ENCODE measurements at places on chromosomes 16 and 17.

GRCh38 chr17:36107660-36108059, 4.0 kb downstream of the CCL4 start:
- DNase-seq = no peak

GRCh38 chr17:65137021-65137939, at the start of gene RGS9:
Gene RGS9, plus strand, starts transcription at chr17:65137370. Its CDS starts 171 bp downstream, at chr17:65137541.
- no peak for DNase-seq

GRCh38 chr16:78307824-78308528, 208.5 kb downstream of the WWOX start:
- no peak for DNase-seq

DNA sequence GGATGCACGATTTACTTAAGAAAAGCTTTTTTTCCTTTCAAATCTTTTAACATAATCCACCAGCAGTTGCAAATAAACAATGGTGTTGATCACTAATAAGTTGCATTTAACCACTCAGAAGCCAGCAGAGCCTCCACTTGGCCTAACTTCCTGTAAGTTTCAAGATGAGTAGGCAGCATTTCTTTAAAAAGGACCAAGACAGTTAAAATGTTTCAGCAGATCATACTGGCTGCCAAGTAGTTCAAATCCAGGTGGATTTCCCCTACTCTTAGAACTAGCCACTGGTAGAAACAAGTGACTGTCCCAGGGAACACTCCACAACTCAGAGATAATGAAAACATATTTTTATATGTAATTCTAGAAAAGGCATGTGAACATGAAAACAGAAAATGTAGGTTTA, 17.0 kb upstream of the RFFL start:
- no peak for DNase-seq

- no peak for DNase-seq
Measured at GRCh38 chr17:14310101-14310500, 9.2 kb downstream of the HS3ST3B1 start.

GRCh38 chr17:35188111-35188510, 6.1 kb downstream of the SLC35G3 start:
- no peak for DNase-seq

GRCh38 chr17:39628655-39629493, 2.1 kb downstream of the PPP1R1B start:
- DNase-seq = no peak

- no peak for DNase-seq
Measured at GRCh38 chr16:26668026-26668425, 398.7 kb upstream of the C16orf82 start.

DNA sequence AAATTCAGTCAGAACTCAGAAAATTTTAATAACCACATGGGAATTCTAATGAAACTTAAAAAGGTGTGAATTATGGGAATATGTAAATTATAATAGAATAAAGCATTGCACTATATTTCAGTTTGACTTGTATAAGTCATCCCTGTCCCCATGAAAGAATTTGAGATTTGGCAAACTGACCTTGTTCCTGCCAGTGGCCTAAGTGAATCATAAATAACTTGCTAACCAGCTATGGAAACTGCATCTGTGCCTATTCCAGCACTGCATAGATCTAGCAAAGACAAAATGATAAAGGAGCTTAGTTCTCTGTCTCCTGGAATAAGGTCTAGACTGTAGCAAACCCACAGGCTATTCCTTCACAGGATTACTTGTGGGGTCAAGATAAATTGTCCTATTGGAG, 106.8 kb upstream of the NOG start:
- no peak for DNase-seq

- no peak for DNase-seq
Measured at GRCh38 chr17:72457712-72458111, 336.9 kb downstream of the SOX9 start.

DNA sequence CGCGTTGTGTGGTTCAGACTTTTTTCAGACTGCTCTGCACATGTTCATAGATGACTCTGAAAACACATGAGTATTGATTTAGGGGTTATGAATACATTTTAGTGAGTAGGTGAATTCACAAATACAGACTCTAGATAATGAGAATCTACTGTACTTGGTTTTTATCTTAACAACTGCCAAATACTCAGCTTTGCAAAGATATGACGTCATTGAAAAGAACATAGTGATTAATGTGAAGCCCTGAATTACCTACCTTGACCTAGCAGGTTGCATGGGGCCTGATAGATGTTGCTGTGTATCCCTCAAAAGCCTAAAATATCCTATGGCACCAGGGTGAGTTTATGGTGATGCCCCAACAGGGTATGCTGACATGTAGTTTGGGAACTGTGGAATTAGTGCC, 98.0 kb downstream of the SHISA9 start:
- DNase-seq = no peak

DNA sequence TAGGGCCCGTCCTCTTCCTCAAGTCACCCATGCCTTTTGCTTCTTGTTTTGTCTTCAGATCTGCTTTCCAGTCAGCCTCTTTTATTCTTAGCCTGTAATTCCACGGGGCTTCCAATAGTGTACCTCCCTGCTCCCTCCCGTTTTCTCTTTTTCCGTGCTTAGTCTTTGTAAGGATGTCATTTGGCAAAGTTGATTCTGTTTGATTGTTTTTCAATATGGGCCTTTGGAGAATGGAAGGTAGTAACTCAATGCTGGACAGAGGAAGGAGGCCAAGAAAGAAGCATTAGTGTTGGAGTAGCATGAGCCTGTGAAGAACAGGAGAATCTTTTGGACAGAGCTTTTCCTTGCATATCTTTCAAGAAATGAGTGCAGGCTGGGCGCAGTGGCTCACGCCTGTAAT, 6.5 kb downstream of the WWP2 start:
- no peak for DNase-seq

GRCh38 chr17:41131979-41132378, 8.0 kb upstream of the KRTAP4-12 start:
- no peak for DNase-seq

DNA sequence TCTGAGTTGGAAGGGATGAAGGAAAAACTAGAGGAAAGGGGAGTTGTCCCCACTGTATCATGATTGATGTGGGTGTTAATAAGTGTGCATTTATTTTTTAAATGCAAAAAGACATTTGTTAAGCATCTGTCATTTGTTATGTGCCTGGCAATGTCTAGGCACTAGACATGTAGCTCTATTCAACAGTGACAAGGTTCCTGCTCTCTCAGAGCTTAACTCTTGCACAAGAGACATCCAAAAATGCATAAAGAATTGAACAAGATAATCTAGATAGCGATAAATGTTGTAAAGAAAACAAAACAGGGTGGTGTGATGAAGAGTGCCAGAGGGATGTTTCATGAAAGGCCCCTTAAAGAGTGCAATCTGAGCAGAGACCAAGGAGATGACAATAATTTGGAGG, 148.9 kb downstream of the TOX3 start:
- DNase-seq = no peak

DNA sequence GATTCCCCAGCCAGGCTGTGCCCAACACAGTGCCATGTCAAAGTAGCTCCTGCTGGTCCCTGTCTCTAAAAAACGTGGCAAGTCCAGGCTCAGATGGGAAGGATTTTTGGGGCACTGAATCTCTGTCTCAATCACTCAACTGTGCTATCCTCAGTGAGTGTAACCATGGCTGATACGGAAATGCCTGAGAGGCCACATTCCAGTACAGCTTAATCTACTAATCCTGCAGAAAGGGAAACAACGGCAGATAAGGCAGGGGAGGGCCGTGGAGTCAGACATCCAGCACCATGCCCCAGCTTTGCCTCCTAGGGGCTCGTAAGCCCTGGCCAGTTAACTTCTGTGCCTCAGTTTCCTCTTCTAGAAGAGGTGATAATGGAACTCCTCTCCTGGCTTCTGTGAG, 251.7 kb downstream of the CPPED1 start:
- no peak for DNase-seq

DNA sequence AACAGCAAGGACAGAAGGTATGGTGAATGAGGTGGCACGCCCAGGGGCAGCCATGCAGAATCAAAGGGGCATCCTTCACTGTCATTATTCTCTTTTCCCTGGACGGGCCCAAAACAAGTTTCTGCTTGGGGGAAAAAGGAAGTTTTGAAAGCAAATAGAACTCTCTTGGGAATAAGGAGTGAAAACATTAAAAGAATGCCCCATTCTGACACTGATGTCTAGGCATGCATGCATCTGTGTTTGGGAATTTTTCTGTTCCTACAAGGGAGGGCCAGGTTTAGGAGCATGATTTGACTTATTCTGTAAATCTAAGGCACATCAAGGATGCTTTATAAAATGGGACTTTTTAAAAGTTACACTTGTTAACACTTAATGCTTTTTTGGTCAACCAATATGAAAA, 34.3 kb upstream of the SLC12A3 start:
- no peak for DNase-seq

- no peak for DNase-seq
Measured at GRCh38 chr16:57252148-57252721, 7.2 kb downstream of the ARL2BP start.
